ENCODE measurements at places on chromosomes 12 and 14.
A peak's percentile ranks its signal among the peaks of the same experiment; 100 is the strongest.

DNA sequence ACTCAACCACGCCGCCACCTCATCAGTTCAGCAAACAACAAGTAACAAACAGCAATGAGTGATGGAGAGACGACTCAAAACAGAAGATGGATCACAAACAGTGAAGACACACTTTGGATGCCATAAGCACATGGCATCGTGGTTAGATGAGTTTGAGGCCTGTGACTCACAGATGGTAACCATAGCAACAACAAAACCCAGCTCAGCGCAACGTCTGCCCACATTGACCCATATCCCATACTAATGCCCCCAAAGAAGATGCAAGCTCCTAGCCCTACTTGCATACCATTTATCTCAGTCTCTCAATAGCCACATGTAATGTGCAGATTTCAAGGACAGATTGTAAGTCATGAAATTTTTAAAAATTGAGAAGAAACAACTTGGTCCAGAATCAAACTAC lies 1322.3 kb upstream of the TMEM132C start:
- no peak for DNase-seq

DNA sequence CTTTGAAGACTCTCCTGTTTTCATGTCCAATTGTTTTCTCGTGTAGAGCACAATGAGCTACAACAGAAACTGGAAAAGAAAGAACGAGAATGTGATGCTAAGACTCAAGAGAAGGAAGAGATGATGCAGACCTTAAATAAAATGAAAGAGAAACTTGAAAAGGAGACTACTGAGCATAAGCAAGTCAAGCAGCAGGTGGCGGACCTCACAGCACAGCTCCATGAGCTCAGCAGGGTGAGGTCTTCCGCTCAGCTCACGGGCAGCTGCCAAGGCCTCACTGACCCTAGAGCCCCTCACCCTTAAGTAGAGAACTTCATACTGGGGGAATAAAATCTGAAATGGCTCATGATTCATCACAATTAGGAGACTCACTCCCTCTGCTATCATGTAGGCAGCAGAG lies 134.7 kb downstream of the GPR135 start:
- no peak for DNase-seq

GRCh38 chr12:19886065-19886464 lies 446.8 kb downstream of the AEBP2 start:
- DNase-seq: no peak

DNA sequence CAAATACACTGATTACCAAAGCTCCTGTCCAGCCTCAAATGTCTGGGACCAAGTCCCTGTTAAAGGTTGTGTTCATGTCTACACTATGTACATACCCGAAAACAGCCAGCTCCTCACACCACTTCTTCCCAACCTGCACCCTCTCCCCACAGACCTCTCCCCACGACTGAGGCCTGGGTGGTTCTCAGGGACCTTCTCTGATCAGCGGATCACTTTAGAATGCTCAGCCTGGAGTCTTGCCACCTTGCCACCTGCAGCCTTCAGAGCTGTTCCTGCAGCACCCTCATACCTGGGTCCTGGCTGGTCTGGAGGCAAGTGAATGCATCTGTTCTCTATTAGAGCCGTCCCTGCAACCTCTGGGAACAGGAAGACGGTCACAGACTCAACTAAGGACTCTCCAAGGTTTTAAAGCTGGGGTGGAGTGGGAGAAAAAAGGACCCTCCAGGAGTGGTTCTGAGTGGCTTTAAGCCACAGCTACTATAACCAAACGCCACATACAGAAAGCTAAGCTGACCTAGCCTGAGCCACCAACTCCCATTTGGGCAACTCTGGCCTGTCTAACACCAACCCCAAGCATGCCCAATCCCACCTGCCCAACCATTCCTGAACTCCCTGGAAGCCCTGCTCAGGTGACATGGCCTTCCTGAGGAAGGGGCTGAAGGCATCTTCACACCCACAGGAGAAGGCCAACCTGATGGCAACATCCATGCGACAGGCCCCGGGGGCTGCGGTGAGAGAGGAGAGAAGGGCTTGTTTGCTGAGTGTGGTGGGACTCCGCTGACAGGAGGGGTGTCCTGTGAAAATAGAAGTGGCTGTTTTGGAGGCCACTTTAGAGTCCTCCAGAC lies 8.6 kb downstream of the KRT2 start:
- no peak for DNase-seq

- DNase-seq: peak; percentile 18
These were observed 17.3 kb downstream of the ARID4A start for GRCh38 chr14:58315606-58316005.

GRCh38 chr12:49342914-49343731 lies 3.6 kb upstream of the DNAJC22 start:
- DNase-seq: no peak

DNA sequence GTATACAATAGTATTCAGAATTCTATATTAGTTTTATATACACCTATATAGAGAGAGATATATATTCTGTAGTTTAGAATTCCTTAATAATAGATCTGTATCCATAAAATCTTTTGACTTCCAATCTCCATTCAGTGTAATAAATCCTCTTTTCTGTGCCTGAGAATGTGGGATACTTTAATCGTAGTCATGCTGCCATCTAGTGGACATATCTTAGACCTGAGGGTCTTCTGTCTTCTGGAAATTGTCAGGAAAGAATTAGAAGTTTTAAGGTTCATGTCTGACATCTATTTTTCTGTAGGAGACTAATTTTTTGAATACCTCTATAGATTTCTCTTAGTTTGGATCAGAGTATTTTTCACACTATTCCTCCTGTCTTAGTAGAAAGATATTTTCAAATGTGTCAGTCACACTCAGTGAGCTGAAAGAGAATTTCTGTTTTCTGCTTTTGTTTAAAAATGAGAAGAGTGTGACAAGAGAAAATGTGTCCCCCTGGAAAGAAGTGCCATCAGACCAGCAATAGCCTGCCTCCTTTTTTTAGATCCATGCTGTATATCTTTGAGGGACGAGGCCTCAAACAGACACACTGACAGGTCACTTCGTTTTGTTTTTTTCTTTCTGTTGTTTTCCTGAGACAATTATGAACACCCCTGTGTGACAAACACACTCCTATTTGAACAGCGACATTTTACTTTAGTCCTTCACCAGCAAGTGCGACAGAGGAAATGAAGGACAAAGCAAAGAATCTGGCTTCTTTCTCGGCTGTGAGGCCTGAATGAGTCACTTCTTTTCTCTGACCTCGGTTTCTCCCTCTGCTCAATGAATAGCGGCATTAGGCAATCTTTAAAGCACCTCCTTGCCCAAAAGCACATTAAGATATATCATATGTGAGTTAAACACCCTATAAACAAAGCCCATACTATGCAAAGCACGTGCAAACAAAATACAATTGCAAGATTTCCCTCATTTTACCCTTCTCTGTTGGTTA lies 96.3 kb downstream of the GALC start:
- peak; percentile 43 for DNase-seq

DNA sequence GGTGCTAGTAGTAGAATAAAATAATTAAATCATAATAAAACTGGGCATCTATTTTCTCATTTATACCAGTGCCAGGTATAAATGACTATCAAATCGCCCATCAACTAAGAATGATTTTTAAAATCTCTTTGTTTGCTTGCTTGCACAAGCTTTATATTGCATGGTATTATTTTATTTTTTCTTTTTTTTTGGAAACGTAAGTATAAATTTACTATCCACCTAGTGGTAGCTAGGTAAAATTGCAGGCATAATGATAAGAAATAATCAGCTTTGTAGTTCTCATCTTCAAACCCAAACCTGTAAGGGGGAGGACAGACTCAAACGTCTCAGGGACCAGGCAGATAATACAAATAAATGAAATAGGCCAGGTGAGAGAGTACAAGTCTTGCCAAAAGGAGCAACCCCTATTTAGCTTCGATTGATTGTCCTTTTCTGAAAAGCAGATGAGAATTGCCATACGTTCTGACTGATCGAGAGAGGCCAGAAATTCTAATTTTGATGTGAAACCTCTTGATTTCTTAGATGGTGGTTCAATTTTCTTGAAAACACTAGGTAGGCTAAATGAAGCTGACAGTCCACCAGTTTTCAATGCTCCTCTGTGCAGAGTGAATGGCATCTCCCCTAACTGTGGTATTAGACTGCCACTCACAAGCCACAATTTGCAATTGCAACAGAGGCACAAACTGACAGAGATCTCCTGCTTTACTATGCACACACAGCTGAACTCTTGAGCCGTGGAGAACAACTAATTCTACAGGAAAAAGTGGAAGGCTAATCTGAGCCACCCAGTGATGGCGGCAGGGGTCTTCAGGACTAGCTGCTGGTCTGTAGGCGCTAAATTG lies 189.3 kb downstream of the DACT1 start:
- no peak for DNase-seq

GRCh38 chr12:7479771-7480170 lies 23.8 kb downstream of the CD163 start:
- no peak for DNase-seq

GRCh38 chr12:62865065-62865464 lies 69.9 kb downstream of the PPM1H start:
- no peak for DNase-seq

DNA sequence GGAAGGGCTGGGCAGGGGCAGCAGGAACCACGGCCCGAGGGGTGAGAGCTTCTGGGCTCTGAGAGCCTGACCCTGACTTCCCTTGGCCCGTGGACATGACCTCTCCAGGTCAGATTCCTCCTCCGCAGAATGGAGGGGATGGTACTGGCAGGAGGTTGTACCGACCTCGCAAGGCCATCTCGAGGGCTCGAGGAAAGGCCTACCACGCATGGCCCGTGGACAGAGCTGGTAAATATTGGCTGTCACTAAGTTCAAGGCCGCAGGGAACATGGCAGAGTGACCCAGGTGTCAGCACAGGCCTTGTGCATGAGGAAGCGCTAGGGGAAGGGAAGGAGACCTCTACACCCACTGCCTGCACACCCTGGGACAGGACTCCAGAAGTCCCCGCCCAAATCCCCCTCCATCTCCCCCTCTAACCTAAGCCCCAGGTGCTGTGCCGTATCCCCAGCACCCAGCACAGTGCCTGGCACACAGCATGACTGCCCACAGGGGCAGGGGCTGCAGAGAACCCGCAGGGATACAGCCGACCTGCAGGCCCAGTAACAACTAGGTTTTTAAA lies 54.9 kb upstream of the PPP2R5C start:
- DNase-seq: no peak

DNA sequence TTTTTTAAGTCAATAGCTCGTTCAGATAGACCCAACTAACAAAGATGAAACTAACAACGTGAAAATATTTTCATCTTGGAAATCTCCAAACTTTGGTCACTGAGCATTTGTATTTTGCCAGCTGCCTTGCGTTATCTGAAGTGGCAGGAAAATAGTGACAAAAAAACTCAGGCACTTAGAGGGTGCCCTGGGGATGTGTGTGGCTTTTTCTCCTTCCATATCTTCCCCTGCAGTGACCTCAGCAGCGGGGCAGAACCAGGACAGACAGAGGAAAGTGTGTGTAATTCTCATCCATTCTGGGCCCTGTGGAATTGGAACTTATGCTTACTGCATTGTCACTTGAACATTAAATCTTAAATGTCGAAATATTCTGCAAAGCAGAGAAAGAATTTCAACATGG lies 152.0 kb downstream of the BCAT1 start:
- DNase-seq: no peak

- DNase-seq: peak; percentile 86
These were observed at the start of gene GLT8D2 for GRCh38 chr12:104049903-104050356. Gene GLT8D2, minus strand, starts transcription at chr12:104050187. Its CDS starts 30,539 bp downstream, at chr12:104019648.

- DNase-seq: peak; percentile 87
These were observed 224.6 kb upstream of the CRY1 start for GRCh38 chr12:107317751-107318555.

GRCh38 chr12:124636138-124636978 lies 68.9 kb upstream of the NCOR2 start:
- peak; percentile 86 for DNase-seq

- DNase-seq: no peak
These were observed 194.1 kb downstream of the KTN1 start for GRCh38 chr14:55773984-55774545.
